ENCODE measurements at places on chromosomes 6 and 20.

- DNase-seq: no peak
Observed at GRCh38 chr20:46128310-46129151, 10.4 kb downstream of the CD40 start.

DNA sequence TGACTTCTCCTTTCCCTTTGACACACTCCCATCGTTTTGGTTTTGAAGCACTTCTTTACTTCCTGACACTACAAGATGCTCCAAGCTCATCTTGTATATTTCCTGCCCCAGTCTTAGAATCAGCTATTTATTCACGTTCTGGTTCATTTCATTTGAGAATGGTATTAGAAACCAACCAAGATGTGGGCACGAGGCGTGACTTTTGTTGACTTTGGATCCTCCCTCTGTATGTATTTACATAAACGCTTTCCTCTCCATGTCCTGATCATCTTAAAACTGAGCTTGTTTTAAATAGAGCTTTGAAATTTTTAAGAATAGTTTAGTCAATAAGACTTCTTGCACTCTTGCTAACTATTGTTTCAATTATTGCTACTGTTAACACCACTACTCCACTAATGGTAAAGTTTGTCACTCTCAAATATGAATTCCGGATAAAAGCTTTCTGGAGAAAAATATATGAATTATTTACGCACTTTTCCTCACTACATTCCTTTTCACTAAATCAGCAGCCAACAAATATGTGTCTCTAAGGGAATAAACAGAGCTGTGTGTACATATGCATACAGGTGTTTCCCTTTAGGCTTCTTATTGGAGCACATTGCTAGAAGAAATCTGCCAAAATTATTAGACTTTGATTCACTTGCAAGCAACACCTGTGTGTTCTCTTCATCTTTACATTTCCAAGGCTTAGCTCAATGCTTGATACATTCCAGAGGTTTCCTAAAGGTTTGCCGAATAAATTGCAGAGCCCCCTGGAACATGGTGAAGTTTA, 77.3 kb upstream of the TMEM244 start:
- DNase-seq: no peak

- no peak for DNase-seq
Observed at GRCh38 chr6:8223678-8224077, 121.3 kb upstream of the EEF1E1 start.

DNA sequence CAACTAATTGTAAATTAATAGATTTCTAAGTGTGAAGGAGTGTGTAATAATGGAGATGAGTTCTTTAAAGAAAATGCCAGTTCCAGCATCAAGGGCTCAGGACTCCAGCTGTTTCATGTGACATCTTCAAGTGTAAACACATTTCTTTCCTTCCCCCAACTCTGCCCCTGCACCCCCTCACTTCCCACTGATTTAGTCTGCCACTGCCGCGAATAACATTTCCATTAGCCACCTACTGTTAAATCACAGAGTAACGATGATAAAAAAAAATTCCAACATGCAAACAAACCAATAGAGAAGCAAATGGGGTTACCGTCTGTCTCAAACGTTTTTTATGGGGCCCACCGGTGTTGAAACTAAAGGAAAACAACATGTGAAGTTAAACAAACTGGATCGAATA, 414.3 kb downstream of the SAMD5 start:
- DNase-seq: no peak

GRCh38 chr20:39298121-39298520, 336.0 kb downstream of the DHX35 start:
- DNase-seq: peak; percentile 47

GRCh38 chr6:10235344-10235743, 179.5 kb downstream of the TFAP2A start:
- DNase-seq: no peak

DNA sequence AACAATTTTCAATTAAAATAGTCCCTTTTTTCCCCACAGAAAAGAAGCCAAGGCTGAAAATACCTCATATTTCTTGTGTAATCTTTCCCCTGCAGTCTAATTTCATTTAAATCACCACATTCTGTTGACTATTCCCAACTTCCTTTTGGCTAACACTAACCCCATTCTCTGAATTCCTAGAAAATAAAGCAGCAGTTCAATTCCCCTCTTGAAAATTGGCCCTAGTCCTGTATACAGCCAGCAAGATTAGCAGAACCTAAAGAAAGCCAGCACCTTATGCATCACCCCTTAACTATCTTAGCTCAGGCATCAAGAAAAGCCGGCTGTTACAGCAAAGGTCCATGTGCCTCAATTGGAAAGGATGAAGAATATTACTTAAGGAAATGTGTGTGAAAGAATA, 69.7 kb downstream of the MDN1 start:
- no peak for DNase-seq

DNA sequence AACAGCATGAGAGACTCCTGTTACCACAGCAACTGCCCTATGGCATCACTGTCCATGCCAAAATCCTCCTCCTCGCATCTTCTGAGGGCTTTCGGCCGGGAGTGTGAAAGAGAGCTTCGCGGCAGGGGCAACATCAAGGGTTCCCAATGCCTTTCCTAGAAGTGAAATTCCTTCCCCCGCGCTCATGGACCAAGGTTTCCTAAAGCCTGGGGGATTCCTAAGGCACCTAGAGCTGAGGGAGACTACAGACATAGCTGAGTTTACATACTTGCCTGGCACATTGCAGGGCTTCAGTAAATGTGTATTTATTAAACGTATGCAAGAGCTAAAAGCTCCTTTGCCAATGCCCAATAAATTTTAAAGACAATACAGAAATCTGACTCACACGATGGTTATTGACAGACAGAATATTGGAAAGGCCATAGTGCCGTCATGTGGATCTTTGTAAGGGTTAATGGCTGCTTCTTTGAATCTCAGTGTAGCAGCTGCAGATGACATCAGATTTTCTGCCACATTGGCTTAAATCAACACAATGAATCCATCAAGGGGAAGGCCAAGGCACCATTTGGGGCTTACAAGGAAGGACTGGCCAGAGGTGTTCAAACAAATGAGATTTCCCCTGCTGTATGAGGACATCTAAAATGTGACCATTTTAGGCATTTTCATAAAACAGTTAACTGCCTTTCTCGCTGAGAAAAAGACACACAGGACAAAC, 281.2 kb upstream of the JARID2 start:
- DNase-seq: no peak

- peak; percentile 39 for DNase-seq
Observed at GRCh38 chr6:156866220-156867015, 89.2 kb downstream of the ARID1B start.

- DNase-seq: no peak
Observed at GRCh38 chr20:4384961-4385360, 336.7 kb upstream of the PRND start.

DNA sequence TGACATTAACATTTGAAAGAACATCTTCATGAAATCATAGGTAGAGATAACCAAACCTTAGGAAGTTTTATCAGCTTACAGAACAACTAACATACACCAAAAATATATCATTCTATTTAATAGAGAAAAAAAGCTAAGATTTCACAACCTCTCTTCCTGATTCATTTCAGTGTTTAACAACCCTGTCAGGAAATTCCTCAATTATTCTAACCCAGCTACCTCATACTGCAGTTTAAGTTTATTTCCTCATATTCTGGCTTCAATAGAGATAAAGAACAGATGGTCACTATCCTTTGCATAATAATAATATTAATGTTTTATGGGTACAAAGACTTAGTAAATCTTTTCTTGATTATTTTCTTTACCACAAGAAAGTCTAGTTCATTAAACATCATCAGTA, 112.9 kb upstream of the HSF2 start:
- no peak for DNase-seq

- peak; percentile 29 for DNase-seq
Observed at GRCh38 chr6:116682334-116682712, 1.3 kb downstream of the KPNA5 start.

DNA sequence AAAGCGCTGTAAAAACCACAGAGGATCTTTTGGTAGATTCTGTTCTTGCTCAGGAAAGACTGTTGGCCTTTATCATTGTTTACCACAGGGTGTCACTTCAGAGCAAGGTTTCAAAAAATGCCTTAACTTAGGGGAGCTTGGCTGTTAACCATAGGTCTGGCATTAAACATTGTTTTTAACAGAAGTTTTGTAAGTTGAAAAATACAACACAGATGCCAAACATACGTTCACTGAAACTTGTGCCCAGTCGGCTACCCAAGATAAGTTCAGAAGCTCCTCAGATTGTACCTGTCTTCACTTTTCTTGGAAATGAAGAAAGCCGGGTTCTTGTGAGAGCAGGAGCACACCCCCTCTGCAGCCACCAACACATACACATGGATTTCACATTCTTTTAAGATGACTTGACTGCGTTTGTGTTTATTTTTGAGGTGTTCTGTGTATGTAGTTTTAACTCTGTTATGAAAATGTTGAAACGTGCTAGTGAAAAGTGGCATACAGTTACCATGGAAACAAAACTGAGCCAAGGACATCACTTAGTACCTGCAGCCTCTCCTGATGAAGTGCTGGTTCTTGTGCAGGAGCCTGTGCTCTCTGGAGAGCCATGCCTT, 64.9 kb downstream of the SYCP2L start:
- DNase-seq: peak; percentile 51

GRCh38 chr6:36666287-36666686, 12.2 kb upstream of the CDKN1A start:
- DNase-seq: no peak

DNA sequence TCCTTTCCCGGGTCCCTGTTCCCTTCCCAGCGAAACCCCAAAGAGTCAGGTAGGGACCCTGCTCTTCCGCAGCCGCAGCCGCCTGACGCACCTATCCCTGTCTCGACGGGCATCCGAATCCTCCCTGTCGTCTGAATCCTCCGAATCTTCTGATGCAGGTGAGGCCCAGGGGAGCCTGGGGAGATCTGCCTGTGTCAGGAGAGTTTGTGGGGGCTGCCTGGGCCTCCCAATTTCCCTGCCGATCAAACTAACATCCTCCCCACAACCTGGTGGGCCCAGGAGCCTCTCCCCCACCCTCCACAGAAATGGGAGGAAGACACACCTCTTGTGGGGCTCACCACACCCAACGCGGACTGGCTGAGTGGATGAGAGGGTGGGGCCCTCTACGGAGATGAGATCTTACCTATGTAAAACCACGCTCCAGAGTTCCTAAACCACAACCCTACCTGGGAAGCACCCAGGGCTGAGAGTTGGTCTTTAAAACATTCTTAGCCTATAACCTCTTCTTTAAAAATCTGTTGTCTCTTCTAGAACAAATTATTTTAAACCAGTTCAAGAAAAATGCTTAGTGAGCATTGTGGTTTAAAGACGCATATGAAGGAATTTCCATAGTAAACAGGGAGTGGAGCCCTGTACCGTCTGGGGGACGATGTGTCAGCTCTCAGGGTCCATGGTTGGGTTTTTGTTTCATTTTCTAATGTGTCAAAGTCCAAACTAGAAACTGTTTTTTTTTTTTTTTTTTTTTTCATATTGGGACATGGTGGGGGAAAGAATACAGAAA, 1.7 kb downstream of the CDC25B start:
- no peak for DNase-seq

GRCh38 chr6:36858407-36858981, 16.1 kb downstream of the PPIL1 start:
- DNase-seq: no peak

- no peak for DNase-seq
Observed at GRCh38 chr6:16716321-16716858, 44.9 kb downstream of the ATXN1 start.

- no peak for DNase-seq
Observed at GRCh38 chr6:24985323-24985722, 49.6 kb upstream of the RIPOR2 start.

DNA sequence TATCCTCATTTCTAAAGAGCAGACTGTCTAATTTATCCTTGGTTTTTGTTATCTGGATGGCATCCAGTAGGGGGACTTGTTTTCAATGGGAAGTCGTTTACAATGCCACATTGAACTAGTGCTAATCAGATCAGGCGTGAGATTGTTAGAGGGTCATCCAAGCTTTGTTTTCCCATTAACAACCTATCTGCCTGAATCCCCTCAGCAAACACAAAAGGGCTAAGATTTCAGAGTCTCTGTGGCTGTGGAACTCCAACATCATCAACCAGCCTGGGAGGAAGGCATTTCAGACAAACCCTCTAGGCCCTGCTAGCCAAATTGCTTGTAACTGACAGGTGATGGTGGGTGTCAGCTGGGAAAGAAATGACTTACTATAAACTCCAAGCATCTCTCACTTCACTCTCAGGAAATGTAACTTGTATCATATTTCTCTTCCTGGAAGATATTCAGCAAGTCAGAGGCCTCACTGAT, 47.7 kb downstream of the COL19A1 start:
- no peak for DNase-seq

GRCh38 chr6:674956-675355, 18.0 kb downstream of the EXOC2 start:
- DNase-seq: no peak

- DNase-seq: no peak
Observed at GRCh38 chr20:43376831-43377230, 80.9 kb upstream of the SRSF6 start.

- no peak for DNase-seq
Observed at GRCh38 chr20:56733967-56734366, 104.9 kb downstream of the TFAP2C start.

GRCh38 chr6:158715330-158716311, 65.8 kb downstream of the SYTL3 start:
- DNase-seq: peak; percentile 10

Measured in midbrain (tissue), 1 donor.